ENCODE measurements at places on chromosomes 7 and 10.

GRCh38 chr10:55966101-55966500 lies 395.0 kb downstream of the ZWINT start:
- DNase-seq: no peak

DNA sequence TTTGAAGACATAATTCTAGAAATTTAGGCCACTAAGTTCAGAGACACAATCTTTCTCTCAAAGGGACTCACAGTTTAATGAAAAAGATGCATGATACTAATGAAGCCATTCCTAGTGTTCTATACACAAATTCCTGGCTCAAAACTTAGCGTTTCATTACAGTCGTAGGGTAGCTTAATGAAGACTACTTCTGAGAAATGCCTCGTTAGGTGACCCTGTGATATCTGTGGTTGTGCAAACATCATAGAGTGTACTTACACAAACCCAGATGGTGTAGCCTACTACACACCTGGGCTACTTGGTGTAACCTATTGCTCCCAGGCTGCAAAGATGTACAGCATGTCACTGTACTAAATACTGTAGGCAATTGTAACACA lies 488 bp upstream of the CHCHD3 start:
- no peak for DNase-seq

DNA sequence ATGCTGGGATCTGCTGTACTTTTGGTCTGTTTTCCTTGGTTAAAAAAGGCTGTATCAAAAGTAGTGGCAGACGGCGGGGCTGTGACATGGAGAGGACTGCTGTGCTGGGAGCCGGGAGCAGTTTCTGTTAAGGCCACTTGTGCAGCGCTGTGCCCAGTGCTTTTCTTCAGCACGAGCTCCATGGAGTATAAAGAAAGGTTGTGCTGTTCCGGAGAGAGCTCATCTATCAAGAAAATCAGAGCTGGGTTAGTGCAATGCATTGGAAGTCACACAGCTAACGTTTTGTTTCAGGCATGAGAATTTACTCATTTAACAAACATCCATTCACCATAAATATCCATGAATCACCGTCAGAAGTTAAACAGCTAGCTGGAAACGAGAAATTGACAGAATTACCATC lies 62.0 kb downstream of the KIAA1549 start:
- no peak for DNase-seq

DNA sequence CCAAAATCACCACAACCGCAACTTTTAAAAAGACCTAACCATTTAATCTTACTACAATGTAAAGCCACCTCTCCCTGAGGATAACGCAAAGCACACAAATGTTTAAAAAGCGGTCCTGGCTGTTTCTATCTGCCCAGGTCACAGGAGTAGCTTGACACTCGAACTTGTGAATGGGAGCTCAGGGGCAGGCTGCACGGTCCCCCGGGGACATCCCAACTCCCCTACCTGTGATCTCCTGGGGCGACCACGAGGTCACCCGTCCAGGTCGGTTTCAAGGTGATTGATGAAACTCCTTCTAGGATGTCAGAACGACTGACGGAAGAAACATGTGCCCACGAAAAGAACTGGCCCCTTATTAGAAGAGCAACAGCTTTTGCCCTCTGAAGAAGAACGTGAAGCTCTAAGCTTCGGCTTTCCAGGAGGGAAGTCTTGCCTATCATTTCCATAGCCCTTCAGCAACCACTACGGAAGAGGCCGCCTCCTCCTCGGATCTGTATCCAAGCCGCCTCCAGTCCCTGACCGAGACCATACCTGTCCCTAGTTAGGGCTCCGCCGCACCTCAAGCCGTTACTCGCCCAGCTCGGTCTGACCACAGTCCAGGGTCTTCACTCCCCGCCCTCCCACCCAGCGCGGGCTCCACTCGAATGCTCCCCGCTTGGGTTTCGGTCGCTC lies 459 bp downstream of the CYCS start:
- no peak for DNase-seq

- DNase-seq: no peak
These were observed 4.8 kb downstream of the GSTO1 start for GRCh38 chr10:104259456-104259855.

- no peak for DNase-seq
These were observed 336.3 kb downstream of the PTPRN2 start for GRCh38 chr7:158251061-158251965.

DNA sequence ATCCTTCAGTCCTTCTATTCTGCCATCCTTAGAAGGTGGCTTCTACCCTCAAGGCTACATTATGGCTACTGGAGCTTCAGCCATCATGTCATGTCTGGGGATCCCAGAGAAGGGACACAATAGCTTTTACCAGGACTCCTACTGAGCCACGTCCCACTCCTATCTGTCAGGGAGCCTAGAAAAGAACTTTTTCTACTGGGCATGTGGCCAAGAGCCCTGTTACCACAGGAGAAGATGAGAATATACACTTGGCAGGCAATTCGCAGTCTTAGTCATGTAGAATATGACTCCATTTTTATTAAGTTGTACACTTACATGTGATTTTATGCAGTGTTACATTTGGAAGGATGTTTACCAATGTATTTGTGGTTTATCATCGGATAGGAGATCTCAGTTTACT lies 64.6 kb upstream of the KCNMA1 start:
- no peak for DNase-seq

DNA sequence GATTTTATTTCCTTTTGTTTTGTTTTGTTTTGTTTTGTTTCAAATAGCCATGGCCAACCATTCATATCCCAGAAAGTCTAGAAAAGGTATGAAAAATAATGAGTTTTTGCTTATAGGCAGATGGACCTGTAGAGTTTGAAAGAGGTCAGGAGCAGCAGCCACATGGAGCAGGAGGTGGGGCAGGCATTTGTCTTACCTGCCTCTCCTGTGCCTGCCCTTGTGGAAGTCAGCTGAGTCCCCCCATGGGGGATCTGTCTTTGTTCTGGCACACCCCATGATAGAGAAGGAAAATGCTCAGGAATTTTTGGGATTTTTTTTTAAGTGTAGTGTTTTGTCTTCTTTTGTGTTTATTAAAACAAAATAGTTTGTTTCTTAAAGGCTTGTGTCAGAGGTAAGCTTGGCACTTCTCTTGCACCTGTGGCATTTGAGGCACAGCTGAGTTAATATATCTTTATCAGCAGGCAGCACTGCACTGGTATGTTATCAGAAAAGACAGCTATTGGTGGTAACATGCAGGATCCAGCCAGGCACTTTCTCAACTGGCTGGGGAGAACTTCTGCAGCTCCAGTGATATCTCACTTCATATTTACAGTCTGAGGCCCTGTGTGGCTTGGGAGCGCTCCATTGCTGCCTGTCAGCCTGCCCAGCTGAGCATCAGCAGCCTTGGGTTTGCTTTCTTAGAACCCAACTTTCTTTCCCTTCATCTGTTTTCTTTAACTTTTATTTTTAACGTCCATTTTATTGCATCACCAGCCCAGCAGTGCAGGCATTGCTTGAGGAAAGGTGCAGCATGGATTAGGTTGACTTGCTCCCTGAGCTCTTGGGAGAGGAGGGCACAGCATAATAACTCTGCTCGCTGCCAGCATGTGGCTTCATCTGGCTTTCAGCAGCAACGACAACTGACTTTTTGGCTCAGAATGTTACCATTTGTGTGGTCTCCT lies 44.4 kb downstream of the LRRC4 start:
- no peak for DNase-seq

- no peak for DNase-seq
These were observed 161.4 kb downstream of the ELMO1 start for GRCh38 chr7:37287131-37287855.

- peak; percentile 71 for DNase-seq
These were observed at the start of gene CCDC136 for GRCh38 chr7:128791121-128791971. CCDC136 (plus strand) TSS chr7:128791968; CDS start chr7:128792412, 444 bp downstream.

- DNase-seq: no peak
These were observed 97.9 kb upstream of the FZD8 start for GRCh38 chr10:35739998-35740397.

GRCh38 chr7:151880688-151881087 lies 3.8 kb upstream of the PRKAG2 start:
- DNase-seq: no peak

DNA sequence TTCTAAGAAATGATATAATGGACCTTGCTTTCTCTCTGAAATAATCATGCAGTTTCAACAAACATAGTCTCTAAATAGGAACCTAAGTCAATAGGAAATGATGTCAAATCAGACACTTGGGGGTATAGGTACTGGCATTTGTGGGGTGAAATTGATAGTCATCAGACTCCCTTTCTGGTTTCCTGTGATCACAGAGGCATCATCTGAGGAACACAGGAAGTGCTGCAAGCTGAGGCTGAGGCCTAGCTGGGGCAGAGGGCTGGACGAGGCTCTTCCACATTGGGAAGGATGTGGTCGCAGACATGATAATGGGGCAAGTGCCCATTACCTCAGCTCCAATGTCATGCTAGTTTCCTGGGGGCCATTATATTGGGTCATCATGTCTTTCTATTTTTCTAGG lies 33.5 kb upstream of the TARP start:
- peak; percentile 56 for DNase-seq

DNA sequence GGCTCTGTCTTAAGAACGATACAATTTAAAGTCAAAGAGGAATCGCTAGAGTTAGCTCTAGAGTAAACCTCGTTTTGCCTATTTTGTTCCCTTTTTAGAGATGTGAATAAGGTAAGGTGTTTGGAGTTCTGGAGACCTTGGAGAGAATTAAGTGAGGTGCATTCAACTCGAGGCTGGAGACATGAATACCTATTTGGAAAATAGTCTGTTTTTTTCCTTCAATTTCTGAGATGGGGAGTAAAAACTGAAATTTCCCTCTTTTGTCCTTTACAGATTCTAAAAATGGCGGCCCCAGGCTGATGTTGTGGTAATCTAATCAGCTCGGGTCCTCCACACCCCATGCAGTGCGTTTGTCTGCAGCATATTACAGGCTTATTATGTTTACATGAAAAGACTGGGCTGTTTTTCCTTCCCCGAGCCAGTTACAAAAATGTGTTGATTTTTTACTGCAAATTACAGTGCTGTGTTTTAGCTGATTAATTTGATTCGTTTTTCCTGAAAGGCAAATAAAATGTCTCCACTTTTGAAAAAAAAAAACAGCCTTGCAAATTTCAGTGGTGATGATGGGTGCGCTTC lies 1.5 kb downstream of the KMT2E start:
- peak; percentile 43 for DNase-seq

DNA sequence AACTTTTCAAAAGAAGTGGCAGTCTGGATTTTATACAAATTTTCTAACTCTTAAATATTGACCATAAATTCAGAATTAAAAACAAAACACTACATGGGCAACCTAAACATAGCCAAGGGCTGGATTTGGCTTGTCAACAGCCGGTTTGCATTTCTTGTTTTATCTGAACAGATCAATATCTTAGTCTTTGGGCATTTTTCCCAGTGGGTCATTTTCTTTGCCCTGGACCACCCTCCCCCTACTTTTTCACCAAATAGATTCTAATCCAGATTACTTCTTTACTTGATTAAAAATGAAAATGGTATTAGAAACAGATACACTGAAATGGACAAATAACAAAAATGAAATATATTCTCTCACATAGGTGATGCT lies 189.0 kb downstream of the ANK3 start:
- no peak for DNase-seq

DNA sequence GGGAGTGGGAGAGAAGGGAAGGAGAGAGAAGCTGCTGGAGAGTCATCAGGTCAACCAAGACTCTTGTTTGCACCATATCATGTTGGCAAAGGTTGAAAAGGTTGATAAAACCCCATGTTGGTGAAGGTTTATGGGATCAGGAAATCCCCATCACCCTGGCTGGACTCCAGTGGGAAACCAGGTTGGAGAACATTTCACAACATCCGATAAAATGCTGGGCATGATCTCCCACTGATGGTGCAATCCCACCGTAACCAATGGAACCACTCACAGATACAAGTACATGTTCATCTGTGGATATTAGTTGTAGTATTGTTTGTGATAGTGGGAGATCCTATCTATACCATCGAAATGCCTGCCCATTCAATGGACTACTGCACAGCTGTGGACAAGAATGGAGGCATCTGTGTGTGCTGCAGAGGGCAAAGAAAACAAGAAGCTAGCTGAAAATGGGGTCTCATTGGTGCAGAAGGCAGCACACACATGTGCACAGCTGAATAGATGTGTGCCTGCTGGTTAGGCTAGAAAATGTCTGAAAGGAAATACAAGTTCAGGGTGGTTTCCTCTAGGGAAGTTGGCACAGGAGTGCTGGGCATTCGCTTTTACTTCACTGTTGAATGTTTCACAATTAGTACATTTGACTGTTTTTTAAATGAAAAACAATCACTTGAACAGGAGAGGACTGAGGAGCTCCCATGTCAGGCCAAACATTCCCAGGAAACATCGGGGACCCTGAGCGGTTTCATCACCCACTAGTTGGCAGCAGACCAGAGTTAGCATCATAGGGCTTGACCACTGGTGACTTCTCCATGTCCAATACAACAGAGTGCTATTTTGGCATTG lies 80.4 kb upstream of the MGMT start:
- no peak for DNase-seq

DNA sequence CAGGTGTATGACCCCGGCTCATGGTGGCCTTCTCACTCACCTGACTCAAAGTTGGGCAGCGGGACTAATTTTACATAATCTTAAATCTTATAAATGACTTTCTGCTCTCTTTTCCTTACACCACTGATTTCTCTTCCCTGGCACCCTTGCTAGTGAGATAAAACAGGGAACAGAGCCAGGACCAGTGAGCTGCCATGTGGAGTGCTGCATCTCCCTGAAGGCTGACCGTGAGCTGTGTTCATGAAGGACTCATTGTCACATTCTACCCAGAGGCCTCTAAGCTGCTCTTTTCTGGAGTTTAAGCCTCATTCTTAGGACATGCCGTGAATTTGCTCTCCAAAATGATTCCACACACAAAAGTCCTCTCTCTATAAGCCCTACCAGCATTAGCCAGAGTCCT lies 762.3 kb downstream of the AUTS2 start:
- no peak for DNase-seq

DNA sequence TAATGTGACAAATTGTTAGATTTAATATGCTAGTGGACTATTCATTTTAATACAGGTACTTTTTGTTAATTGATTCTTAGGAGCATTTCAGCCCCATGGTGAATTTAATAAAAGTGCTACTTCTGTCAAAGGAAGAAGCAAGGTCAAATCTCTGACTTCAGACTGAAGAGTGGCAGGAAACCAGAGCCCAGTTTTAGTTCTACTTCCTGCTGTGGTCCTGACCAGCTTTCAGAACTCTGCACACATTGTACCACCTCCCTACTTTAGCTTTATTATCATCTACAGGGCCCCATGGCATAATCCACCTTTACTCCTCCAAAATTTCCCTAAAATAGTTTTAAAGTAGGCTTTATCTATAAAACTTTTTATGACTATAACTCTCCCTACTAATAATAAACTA lies 33.7 kb downstream of the CTTNBP2 start:
- DNase-seq: no peak

DNA sequence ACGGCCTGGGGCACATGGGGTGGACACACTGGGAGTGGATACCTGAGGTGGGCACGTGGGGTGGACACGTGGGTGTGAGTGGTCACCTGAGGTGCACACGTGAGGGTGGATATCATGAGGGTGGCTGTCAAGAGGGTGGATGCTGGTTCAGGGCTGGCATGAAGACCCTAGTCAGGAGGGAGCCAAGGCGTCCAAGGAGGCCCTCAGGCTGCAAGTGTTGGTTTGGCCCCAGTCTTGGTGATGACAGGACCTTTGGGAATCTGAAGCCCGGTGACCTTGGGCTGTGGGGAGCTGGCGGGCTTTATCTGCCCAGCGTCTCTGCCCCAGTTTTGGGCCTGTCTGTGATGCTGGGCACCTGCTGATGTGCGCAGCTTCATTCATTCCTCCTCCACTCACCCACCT lies 24.9 kb upstream of the PFKFB3 start:
- DNase-seq: no peak
